ENCODE measurements at places on chromosomes 3 and 15.

DNA sequence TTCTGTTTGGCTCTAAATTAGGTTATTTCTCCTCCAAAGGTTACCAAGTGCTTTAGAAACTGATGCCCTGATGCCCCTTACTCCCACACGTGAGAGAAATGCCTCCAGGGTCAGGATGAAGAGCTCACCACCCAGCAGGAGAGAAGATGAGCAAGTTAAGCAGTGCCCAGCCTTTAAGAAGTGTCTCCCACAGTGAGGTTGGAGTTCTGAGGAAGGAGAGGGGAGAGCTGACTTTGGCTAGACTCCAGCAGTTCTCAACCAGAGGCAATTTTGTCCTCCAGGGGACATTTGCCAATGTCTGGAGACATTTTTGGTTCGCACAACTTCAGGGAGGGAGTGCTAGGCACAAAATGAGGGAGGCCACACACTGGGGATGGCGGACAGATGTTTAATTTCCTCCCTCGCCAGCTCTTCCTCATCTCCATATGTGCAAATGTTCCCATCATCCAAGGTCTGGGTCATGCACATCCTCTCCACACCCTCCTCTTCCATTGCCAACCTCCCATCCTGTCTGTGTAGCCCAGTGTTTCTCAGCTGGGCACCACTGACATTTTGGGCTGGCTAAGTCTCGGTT is 50.6 kb upstream of the SLC7A14 start:
- DNase-seq = no peak

DNA sequence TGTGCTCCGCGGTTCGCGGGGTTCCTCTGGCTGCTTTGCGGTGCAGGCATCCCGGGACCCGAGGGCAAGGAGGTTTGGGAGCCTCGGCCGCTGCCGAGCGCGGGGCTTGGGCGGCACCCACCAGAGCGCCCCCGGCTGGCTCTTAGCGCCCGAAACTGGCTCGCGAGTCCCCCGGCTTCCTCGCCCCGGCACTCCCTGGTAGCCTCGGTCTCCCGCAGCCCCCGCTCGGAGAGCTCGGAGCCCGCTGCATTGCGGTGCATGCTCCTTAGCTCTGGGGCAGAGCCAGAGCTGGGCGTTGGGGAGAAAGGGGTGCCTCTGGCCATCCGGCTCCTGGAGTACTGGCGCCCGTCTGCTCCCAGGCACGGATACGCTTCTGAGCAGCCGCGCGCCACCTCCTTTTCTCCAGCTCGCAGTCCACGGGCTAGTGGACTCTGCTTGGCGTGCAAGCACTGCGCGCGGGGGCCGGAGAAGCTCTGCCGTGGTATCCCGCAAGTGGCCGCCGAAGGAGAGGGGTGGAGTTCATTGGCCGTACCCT is 753 bp downstream of the EPHB1 start:
- no peak for DNase-seq

- no peak for DNase-seq
Observed at GRCh38 chr15:78996894-78997275, 52.0 kb upstream of the CTSH start.

DNA sequence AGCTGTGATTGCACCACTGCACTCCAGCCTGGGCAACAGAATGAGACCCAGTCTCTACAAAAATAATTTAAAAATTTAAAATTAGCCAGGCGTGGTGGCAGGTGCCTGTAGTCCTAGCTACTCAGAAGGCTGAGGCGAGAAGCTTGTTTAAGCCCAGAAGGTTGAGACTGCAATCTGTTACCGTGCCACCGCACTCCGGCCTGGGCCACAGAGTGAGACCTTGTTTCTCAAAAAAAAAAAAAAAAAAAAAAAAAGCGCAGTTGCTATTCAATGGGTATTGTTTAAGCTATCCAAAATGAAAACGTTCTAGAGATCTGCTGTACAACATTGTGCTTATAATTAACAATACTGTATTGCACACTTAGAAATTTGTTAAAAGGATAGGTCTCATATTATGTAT is 24.0 kb downstream of the ZNF148 start:
- no peak for DNase-seq

DNA sequence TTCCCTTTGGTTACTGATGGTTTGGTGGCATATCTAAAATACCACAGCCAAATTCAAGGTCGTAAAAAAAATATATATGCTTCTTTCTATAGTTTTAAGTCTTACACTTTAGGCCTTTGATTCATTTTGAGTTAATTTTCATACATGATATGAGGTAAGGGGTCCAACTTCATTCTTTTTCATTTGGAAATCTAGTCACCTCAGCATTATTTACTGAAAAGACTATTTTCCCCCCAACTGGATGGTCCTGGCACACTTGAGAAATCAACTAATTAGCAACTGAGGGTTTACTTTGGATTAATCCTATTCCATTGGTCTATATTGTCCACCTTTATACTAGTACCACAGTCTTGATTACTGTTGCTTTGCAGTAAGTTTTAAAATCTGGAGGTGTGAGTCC is 26.2 kb downstream of the RHOA start:
- DNase-seq = no peak

GRCh38 chr3:88142094-88142624 is 7.6 kb upstream of the C3orf38 start:
- no peak for DNase-seq

- no peak for DNase-seq
Observed at GRCh38 chr3:162626172-162626571, 1129.6 kb downstream of the OTOL1 start.

- no peak for DNase-seq
Observed at GRCh38 chr3:15171096-15171495, 35.0 kb upstream of the CAPN7 start.

GRCh38 chr15:25068696-25069095 is 113.9 kb downstream of the SNRPN start:
- DNase-seq = no peak

DNA sequence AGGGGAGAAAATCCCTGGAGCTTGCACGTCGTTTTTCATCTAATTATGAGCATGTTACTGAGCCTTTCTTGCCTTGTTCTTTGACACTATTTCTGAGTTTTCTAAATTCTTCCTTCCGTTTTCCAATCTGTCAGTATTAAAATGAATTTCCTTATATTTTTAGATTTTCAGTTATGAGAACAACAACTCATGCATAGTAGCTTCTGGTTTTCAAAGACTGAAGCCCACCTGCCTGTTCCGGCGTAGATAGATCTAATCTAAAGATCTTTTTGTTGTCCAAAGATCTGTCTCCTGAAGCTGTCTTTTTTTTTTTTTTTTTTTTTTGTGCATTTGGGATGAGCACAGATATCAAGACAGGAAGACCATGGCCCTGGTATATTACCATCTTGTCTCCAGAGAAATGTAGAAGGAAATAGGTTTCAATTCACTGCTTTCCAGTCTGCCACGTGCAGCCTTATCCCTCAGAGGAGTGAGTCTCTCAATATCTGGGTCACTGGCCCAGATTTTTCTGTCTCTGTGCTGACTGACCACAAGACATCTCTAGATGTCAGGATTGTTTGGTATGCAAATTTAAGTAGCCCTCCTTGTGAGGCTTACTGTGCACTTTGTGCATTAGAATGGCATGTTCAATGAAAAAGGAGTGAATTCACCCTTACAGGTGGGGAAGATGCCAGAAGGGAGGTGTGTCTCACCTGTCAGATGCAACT is 222.3 kb upstream of the TMC3 start:
- no peak for DNase-seq

GRCh38 chr3:150068440-150069153 is 97.9 kb upstream of the PFN2 start:
- DNase-seq = no peak

- no peak for DNase-seq
Observed at GRCh38 chr15:44137750-44138149, 57.3 kb downstream of the FRMD5 start.

DNA sequence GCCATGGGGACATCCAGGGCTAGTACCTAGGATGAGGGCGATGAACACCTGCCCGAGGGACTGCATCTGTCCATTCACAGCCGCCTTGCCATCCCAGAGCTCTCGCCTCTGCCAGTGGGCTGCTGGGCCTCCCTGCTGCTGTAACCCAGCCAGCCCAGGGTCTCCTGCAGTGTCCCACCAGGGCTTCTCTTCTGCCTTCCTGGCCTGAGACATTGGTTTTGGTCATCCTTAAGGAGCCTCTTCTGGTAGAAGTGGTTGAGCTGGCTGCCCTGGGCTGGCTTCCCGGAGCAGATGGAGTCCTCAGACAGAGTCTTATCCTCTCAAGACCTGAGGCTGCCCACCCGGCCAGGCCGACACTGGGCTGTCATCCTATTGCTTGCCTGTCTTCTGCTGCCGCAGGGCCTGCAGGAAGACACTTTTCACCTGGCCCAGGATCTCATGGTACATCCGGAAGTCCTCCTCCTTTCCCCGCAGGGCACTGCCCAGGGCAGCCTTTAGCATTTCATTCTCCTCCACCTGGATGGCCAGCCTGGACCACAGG is 6.1 kb upstream of the HHATL start:
- DNase-seq = no peak

DNA sequence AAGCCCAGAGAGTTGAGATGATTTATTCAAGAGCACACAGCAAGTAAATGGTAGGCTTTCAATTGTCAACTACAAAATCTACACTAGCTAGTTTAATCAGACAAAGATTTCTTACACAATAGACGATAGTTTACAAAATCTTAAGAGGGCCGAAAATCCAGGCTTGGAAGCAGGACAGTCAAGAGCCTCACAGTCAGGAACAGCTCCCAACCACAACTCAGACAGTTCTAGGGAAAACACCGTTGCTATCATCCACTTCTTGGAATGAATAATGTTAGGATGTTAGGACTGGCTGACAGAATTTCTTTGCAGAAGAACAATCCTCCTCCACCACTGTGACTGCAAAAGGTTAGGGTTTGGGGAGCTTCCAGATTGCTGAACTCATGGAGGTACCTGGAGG is 290.8 kb upstream of the ZPLD1 start:
- DNase-seq = no peak

GRCh38 chr3:190695225-190695624 is 167.3 kb downstream of the GMNC start:
- no peak for DNase-seq

- no peak for DNase-seq
Observed at GRCh38 chr3:72212396-72212795, 427.4 kb upstream of the PROK2 start.

- DNase-seq = no peak
Observed at GRCh38 chr3:9238721-9239295, 10.6 kb downstream of the SRGAP3 start.

DNA sequence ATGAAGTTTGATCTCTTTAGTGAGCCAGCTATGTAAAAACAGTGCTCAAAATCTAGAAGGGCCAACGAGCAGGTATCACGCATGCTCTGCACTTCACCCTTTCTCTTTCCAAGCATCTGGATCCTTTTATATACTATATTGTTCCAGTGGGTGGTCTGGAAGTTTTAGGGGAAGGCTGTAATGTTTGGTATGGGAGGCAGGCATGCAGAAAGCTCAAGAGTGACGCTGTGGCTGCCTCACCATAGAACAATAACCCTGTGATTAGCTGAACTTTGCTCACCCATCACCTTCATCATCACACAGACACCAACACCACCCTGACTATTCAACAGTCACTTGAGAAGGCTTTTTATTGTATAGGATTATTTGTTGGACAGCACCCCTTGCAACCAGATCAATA is 81.6 kb downstream of the FBN1 start:
- no peak for DNase-seq

DNA sequence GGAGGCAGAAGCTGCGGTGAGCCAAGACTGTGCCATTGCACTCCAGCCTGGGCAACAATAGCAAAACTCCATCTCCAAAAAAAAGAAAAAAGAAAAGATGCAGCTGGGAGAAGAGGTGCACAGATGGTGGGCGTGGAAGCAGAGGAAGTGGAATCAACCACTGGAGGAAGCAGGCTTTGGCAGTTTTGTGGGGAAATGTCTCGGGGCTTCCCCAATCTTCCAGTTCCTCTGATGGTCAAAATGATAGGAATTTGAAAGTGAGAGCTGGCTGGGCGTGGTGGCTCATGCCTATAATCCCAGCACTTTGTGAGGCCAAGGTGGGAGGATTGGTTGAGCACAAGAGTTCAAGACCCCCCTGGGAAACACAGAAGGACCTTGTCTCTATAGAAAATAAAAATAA is 48.1 kb upstream of the SMAD3 start:
- DNase-seq = no peak

- DNase-seq = no peak
Observed at GRCh38 chr15:29541309-29541708, 271.7 kb upstream of the NSMCE3 start.

GRCh38 chr3:81425198-81425868 is 336.1 kb downstream of the GBE1 start:
- DNase-seq = no peak

DNA sequence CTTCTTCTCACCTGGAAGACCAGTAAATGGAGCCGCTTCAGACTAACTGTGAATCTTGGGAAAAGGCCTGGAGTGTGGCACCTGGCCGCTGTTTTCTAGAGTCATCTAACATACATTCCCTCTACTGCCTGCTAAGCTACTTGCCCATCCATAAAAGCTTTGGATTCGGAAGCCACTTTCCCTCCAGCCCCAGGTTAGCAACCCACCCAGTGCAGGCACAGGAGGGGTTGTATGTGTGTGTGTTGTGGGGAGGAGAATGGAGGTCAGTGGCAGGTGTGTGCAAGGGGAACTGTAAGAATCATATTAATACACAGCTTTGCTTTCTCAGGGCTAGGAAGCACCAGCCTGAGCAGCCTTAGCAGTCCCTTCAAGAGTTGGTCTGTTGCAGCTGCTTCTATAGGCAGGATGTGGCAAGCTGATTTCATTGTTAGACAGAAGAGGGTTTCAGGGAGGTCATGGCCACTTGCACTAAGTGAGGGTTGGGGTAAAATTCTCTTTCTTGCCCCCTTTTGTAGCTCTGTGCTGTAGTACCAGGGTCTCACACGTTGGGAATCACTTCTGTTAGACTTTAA is 8.9 kb downstream of the NSUN3 start:
- DNase-seq = no peak

DNA sequence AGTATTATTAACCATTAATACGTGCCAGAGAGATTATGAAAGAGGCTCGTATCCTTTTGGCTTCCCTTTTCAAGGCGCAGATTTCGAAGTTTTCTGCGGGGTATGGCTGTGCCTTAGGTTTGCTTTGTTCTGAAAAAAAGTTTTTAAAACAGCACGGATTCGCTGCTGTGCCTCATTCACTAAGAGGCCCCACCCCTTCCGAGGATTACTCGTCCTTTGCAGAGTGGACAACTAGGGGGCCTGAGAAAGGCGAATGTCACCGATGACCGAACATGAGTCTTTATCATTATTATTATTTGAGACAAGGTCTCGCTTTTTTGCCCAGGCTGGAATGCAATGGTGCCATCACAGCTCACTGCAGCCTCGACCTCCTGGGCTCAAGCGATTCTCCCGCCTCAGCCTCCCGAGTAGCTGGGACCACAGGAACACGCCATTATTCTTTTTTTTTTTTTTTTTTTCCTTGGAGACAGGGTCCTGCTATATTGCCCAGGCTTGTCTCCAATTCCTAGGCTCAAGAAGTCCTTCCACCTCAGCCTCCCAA is 684 bp upstream of the RPS27L start:
- peak; percentile 28 for DNase-seq

GRCh38 chr3:127740136-127740915 is 67.6 kb downstream of the ABTB1 start:
- DNase-seq = no peak

All from nucleus accumbens (tissue), 56 donors.